ENCODE measurements at places on chromosomes 3 and 15. TPM values are rescaled to one million over a fixed set of nuclear protein-coding genes. Genes with fewer than 3 reads are reported as not detected.
A peak's percentile ranks its signal among the peaks of the same experiment; 100 is the strongest.

Gene TTLL13
- not detected for total RNA-seq

Gene TMC3
- not detected for total RNA-seq

DNA sequence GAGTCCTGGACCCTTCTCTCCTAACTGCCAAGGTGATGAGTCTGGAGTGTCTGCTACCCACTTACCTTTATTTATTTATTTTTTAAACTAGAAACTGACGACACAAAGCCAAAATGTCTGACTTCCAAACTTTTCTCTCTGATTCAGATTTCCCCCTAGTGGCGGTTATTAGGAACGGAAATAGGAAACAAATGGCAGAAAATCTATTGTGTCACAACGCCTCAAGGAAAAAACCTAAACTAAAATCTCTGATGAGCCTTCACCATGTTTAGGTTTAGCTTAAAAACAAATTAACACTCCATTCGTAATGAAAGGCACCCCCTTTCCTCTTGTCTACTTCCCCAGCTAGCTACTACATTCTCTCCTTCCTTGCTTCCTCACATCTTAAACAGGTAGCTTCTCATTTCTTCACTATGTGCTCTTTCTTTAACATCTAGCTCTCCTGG lies 94.0 kb upstream of the MEX3B start:
- DNase-seq, result no peak

Gene RBP2
- not detected for total RNA-seq

GRCh38 chr3:183819831-183820230 lies 5.5 kb downstream of the MAP6D1 start:
- DNase-seq, result no peak

GRCh38 chr3:160162440-160162839 lies 62.8 kb upstream of the C3orf80 start:
- no peak for DNase-seq

Gene FOXB1
- not detected for total RNA-seq

DNA sequence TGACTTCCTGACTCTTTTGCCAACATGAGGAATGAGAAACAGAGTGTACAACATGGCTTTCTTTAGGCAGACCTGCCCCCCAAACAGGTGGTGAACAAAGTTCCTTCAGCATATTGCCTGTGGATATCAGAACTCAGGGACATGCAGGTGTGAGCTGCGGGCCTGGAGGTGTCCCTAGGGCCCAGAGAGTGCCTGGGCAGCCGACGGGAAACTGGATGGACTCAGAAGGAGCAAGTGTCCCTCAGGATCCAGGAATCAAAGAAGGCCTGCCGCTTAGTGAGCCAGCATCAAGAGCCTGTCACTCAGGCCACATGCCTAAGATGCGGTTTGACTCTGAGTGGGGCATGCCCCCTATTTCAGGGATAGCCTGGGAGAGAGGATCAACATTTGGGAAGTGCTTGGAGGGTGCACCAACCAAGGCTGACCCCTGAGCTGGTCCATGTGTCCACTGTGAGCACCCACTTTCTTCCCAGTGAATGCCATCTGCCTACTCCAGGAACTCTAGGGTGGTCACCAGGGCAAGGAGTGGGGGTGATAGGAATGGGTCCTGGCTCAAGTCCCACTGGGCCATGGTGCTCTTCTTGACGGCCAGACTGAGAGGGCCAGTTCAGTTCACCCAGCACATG lies 16.1 kb upstream of the POLR2M start:
- DNase-seq, result no peak

DNA sequence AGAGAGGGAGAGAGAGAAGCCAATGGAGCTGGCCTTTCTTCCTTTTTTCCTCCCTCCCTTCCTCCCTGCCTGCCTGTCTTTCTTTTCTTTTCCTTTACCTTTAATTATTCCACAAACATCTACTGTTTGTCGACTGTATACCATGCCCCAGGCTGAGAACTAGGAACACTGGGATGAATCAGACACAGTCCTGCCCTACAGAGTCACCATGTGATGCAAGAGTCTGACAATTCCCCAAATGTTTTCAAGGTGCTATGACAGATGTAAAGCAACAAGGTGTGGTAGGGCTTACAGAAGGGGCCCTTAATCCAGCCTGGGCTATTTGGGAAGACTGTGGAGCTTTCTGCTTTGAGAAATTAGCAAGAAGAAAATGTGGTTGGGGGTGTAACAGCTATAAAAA lies 4.0 kb upstream of the SPSB4 start:
- no peak for DNase-seq

GRCh38 chr15:78988361-78988911 lies 43.6 kb upstream of the CTSH start:
- DNase-seq, result peak; percentile 91

- DNase-seq, result no peak
These were observed 10.9 kb downstream of the APH1B start for GRCh38 chr15:63288342-63288741.

Gene RETNLB
- not detected for total RNA-seq

DNA sequence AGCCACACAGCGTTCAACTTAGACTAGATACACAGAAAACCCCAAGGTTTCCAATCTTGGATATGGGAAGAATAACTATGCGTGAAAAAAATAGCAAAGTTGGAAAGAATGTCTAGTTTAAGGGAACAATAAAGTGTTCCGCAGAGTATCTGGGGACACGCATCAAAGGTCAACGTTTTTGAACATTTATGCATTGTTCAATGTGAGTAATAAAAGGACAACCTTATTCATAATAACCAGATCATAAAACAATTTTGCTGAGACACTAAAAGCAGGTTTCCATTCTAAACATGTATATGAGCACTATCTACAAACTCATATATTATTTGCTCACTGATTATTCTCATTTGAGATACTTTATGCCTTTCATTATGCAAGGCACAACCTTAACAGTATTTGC lies 7.8 kb downstream of the ANO10 start:
- DNase-seq, result no peak

DNA sequence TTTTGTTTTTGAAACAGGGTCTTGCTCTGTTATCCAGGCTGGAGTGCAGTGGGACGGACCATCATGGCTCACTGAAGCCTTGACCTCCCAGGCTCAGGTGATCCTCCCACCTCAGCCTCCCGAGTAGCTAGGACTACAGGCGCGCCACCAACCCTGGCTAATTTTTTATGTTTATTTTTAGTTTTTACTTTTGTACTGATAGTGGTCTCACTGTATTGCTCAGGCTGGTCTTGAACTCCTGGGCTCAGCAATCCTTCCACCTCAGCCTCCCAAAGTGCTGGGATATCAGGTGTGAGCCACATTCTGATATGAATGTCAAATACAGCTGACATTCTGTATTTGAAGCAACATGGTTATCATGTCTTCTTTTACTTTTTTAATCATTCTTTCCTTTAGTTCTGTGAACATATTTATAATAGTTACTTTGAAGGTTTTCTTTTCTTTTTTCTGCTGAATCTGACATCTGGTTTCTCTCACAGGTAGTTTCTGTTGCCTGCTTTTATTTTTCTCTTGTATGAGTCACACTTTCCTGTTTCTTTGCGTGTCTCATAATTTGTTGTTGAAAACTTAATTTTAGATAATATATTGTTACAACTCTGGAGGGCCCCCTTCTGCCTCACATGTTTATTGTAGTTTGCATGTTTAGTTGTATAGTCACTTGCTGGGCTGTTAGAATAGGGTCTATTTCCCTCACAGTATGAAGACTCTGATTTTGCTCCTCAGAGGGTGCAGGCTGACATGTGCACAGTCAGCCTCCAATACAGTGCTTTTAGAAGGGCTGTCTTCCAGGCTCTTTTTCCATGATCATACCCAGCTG lies 8.4 kb upstream of the CNTN4 start:
- DNase-seq, result no peak

GRCh38 chr3:98148751-98149150 lies 1.5 kb downstream of the OR5H14 start:
- no peak for DNase-seq

DNA sequence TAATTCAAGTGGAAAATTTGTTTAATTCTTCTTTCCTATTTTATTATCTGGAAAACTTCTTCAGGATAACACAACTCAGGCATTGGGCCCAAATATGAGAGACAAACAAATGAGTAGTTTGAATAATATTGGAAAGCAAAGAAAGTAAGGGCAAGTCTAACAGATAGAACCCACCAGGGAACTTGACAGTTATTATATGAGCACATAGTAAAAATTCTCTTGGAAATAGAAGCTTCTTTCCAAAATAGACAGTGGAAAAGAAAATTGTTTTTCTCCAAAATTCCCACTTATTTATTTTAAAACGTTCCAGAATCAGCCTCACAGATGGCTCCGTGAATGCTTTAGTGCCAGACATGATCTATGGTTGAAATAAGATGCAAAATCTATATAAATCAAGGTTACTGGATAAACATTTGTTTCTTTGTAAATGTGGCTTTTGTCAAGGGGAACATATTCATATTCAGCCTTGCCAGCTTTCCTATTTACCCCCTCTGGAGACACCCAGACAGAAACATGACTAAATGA lies 23.9 kb downstream of the LDHAL6B start:
- no peak for DNase-seq

Gene CLDN18
- not detected for total RNA-seq

GRCh38 chr15:57427367-57427821 lies 51.1 kb downstream of the CGNL1 start:
- DNase-seq, result no peak

Gene NRG4
- not detected for total RNA-seq

DNA sequence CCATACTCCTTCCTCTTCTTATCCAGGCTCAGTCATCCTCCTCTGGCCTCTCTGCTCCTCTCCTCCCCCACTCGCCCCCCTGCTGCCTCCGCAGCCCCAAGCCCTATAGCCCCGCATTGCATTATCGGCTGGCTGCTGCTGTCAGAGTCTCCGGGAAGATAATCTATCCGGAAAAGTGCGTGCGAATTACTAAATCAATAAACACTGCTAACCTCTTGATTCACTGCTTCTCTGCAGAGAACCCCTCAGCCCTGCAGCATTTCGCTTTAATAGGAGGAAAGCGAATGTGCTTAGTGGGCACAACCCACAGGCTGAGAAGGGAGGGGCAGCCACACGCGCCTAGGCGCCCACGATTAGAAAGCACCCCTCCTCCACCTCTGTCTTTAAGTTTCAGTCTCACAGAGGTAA lies 167.6 kb downstream of the ABHD5 start:
- DNase-seq, result no peak

Gene GPR160
- 7.9 TPM for total RNA-seq

Gene CCR3
- not detected for total RNA-seq

DNA sequence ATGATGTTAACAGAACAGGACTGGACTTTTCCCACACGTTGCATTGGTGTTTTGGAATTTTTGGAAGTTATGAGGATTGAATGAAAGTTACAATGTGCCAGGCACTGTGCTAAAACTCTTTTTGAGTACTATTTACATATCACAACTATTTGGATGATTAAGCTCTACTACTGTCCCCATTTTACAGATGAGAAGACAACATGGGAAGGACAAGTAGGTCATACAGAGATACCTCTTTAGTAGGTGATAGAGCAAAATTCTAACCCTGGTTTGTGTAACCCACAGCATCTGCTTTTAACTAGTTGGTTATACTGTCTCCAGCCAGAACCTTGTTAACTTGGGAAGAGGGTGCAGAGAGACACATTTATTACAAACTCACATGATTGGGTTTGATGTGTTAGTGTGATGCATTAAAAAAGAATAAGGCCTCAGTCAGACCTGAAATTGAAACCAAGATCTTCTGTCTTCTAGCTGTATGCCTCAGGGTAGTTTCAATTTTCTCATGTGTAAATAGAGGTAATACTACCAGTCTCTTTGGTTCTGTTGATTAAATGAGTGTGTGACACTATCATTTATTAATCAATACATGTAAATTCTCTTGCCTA lies 1.4 kb downstream of the NDUFB4 start:
- no peak for DNase-seq

Gene EEF1AKMT4
- total RNA-seq, result 5.8 TPM

DNA sequence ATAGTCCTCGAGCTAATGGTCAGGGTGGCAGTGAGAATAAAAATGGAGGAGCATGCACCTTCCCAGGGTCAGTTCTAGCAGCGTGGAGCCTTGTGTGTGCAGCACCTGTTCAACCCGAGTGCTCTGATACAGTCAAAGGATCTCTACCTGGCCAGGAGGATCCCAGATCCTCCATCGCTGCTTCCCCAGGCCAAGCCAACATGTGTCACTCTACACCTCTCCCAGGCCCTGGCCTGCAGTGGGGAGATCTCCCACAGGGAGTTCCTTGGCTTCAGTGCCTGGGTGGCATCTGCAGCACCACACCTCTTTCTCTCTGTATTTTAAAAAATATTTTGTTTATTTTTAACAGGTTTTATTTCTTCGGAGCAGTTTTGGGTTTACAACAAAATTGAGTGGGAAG lies 414.8 kb upstream of the C2CD4B start:
- DNase-seq, result no peak

DNA sequence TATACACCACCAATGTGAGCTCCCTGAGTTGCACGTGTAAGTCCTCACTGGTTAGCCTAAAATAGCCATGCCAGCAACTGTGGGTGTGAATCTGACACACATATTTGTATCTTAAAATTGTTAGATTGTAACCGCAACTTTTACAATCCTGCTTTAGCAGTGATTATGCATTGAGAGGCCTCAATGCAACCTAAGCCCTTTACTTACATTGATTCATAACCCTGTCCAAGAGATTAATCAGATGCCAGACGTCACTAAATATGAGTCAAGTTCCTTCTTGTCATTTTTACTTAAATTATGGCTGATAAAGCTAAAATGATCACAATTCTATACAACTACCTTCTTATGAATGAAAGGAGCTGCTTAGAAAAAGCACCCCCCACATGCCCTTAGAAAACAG lies 46.9 kb downstream of the IL17RD start:
- no peak for DNase-seq

DNA sequence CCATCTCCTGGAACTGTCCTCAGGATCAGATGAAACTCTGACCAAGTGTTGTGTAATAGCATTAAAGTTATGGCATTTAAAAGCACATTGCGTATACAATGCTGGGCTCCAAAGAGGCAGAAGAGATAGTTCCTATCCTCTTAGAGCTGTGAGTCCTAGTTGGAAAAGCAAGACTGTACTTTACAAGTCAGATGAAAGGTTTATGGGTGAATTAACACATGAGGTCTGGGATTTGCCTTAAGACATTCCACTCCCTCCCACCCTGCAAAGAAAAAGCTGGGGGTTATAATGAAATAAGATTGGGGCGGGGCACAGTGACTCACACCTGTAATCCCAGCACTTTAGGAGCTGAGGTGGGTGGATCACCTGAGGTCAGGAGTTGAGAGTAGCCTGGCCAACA lies 35.6 kb downstream of the SNAPC5 start:
- DNase-seq, result no peak

Gene B3GNT5
- total RNA-seq, result 50.9 TPM

Gene CAPN3
- total RNA-seq, result 4.1 TPM

- no peak for DNase-seq
These were observed 64.1 kb upstream of the RPL32 start for GRCh38 chr3:12905316-12906071.

GRCh38 chr3:48372862-48373435 lies 930 bp downstream of the FBXW12 start:
- no peak for DNase-seq

DNA sequence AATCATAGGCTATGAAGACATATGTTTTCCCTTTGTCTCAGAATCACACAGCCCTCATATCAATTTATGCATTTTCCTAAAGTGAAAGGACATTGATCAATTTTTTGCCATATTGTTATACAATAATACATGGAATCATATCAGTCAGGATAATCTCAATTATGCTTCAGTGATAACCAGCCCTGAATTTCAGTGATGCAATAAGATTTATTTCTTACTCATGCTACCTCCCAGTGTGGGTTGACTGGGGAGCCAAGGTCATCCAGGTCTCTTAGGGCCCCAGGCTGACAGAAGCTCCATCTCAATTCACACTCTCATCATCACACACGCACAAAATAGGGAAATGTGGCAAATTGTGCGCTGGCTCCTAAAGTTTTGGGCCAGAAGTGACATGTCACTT lies 44.2 kb upstream of the TNIK start:
- no peak for DNase-seq

All from glomerular endothelial cell (primary cell).